ENCODE measurements at places on chromosomes 13 and 19. TPM values are rescaled to one million over a fixed set of nuclear protein-coding genes. Genes with fewer than 3 reads are reported as not detected.

Gene CTXN1
- total RNA-seq: not detected

Gene RNF225
- 14.7 TPM for total RNA-seq

DNA sequence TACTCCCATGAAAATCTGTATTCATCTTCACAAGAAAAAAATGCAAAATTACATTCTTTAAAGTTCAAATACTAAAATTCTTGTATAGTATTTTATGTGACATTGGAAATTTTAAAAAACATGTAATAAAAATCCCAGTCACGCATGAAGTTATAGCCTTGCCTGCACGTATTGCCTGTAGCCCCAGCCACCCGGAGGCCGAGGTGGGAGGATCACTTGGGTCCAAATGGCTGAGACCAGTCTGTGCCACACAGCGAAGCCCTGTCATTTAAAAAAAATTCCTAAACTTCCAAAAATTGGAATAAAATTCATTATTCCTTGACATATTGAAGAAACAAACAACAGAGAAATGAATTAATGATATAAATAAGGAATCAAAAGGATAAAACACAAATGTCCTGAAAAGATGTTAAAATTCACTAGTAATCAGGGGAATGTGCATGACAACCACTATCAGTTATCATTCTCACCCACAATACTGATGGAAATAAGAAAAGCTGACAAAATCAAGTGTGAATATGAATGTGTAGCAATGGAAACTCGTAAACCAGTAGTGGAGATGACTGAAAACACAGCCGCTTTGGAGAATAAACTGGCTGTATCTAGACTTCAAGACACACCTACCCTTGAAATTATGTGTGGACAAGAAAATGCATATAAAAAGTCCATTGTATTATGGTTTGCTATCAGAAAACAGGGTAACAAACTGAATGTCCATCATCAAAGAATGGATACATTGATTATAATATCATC, 7.5 kb downstream of the CARD8 start:
- ATAC-seq: no peak

GRCh38 chr19:752652-753517, 2.0 kb downstream of the MISP start:
- peak; percentile 23 for ATAC-seq

GRCh38 chr13:113905018-113905417, 41.1 kb upstream of the GAS6 start:
- no peak for ATAC-seq

DNA sequence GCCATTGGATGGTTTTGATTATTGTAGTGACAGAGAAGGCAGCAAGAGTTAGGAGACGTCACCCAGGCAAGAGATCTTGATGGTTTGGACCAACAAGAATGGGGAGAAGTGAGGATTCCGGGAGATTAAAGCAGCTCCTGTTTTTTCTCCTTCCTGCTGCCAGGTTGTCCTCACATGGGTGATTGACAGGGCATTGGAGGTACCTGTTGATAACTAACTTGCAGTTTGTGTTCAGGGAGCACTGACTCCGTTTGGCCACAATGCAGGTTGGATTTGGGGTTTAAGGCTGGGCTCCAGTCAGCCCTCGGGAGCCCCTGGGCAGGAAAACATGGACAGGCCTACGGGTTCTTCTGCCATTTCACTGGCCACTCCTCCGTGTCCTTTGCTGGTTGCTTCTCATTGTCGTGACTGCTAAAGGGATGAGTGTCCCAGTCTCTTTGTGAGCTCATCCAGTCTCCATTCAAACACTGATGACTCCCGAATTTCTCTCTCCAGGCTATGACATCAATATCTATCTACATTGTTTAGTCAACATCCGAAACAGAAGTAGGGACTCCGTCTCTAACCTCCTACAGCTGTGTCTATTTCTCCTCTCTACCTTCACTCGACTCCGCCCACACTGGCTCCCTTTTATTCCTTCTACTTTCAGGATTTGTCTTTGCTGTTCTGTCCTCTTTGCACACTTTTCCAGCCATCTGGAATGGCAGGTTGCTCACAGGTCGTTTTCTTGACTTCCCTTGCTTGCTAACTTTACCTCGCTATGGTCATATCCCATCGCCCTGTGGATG, 1.3 kb upstream of the PTOV1 start:
- no peak for ATAC-seq

- no peak for ATAC-seq
Observed at GRCh38 chr13:28710161-28710560, 8.6 kb downstream of the SLC46A3 start.

DNA sequence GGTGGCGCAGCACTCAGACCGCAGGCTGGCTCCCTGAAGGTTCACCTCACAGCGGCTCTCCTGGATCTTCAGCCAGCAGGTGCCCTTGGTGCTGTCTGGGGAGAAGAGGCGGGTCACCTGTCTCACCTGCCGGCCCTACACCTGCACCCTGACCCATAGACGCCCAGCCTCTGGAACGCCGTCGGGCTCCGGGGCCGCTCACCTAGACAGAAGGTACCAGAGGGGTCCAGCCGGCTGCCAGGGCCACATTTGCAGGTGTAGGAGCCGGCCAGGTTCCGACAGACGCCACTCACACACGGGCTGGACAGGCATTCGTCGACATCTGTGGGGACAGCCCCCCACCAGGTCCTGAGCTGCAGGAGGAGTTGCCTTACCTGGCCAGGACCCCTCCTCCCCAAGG, 22.9 kb downstream of the FBN3 start:
- ATAC-seq: peak; percentile 17

- peak; percentile 86 for ATAC-seq
Observed at GRCh38 chr13:109938255-109938936, 152.0 kb upstream of the IRS2 start.

DNA sequence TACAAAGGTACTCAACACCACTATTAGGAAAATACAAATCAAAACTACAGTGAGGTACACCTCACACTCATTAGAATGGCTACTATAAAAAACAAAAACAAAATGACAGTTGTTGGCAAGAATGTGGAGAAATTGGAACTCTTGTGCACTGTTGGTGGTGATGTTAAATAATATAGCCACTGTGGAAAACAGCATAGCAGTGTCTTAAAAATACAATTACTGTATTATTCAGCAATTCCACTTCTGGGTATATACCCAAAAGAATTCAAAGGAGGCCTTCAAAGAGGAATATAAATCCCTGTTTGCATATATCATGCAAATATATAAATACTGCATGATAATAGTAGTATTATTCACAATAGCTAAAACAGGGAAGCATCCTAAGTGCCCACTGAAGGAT, 66.8 kb downstream of the CDK8 start:
- ATAC-seq: no peak

Gene INSL3
- total RNA-seq: not detected

GRCh38 chr19:2487090-2487489, 11.2 kb downstream of the GADD45B start:
- ATAC-seq: no peak

DNA sequence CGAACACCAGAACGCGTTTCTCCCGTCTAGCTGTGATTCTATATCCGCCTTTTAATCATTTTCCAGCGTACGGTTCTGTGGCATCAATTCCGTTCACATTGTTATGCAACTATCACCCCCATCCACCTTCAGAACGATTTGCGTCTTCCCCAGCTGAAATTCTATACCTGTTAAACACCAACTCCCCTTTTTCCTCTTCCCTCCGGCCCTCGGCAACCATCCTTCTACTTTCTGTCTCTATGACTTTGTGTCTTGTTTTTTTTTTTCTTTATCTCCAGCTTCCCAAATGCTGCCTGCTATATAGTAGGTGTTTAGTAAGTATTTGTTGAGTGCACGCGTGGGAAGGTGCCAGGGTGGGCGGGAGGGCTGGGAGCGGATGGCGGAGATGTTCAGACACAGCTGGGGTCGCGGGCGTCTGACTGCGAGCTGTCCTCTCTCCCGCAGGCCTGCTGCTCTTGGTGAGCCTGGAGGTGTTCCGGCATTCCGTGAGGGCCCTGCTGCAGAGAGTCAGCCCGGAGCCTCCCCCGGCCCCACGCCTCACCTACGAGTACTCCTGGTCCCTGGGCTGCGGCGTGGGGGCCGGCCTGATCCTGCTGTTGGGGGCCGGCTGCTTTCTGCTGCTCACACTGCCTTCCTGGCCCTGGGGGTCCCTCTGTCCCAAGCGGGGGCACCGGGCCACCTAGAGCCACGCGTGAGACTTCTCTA, 20.2 kb downstream of the CACNG6 start:
- no peak for ATAC-seq
